Amniotic epithelial cell (primary cell): ENCODE measurements at places on chromosomes 7 and 10.
A peak's percentile ranks its signal among the peaks of the same experiment; 100 is the strongest.

- DNase-seq, result no peak
Measured at GRCh38 chr10:86355571-86356038, 11.0 kb downstream of the GRID1 start.

GRCh38 chr10:60155943-60156683, 233.6 kb downstream of the ANK3 start:
- no peak for DNase-seq

- DNase-seq, result peak; percentile 17
Measured at GRCh38 chr10:44068716-44069482, 316.0 kb downstream of the CXCL12 start.

GRCh38 chr10:90289037-90289436, 568.8 kb downstream of the HTR7 start:
- DNase-seq, result no peak

DNA sequence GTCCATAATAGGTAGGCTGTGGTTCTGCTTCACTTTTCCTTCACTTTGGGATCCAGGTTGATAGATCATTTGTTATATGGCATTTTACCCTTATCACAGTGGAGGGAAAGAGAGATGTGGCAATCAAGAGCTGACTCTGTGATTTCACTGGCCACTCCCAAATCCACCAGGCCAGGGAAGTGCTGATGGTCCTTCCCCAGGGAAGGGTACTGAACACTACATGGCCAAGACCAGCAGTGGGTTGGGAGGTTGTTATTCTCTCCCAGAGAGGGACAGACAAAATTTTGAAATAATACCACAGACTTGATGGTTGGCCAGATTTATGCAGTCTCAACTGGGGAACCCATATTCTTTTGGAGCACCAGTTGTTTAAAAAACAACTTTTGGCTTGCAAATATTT, 102.5 kb downstream of the SND1 start:
- peak; percentile 13 for DNase-seq

DNA sequence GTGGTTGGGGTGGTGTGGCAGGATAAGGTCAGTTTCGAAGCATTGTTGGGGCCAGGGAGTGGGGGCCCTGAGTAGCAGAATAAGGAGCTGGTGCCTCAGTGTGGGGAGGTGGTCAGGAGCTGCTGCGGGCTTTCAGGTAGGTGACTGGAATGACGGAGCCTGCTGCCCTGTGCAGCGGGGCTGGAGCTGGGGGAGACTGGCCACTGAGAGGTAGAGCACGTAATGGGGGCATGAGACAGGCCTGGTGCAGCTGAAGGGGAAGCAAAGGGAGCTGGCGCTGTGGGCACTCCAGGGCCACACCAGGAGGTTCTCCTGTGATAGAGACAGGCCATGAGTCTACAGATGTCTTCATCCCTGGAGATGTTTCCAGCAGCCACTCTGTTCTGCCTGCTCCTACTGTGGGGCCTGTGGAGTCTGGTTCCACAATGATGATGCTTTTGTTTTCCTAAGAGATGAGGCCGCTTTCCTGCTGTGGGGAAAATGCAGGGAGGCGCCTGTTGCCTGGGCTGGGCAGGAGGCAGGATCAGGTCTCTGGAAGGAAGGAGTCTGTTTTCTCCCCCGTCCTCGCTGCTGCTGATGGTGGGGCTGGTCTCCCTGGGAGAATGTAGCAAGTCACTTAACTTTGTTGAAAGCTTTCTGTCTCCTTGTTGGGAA, 31.1 kb downstream of the NUB1 start:
- no peak for DNase-seq

GRCh38 chr7:33816106-33816505, 89.2 kb upstream of the BMPER start:
- DNase-seq, result no peak

GRCh38 chr10:86392723-86393094, 26.1 kb upstream of the GRID1 start:
- DNase-seq, result no peak

- DNase-seq, result no peak
Measured at GRCh38 chr7:157410831-157411556, 74.2 kb downstream of the DNAJB6 start.

GRCh38 chr10:32943395-32943794, 14.6 kb downstream of the ITGB1 start:
- no peak for DNase-seq

GRCh38 chr7:34059136-34059828, 153.9 kb downstream of the BMPER start:
- DNase-seq, result no peak

DNA sequence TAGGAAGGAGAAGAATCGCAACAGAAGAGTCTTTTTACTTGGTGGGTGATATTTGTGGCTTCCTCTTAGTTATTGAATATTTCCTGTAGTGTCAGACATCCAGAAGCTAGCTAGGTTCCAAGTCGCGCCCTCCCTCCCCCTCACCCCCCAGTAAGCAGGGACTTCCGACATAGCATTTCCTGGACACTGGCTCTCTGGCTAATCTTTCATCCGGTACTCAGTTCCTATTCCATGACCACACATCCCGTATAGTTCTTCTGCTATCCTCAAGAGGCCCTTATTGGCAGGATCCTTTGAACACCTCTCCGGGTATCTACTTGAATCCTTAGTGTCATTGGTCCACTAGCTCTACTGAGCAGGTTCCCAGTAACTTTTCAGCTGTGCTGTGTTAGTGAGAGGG, 167.8 kb downstream of the HDAC9 start:
- no peak for DNase-seq

DNA sequence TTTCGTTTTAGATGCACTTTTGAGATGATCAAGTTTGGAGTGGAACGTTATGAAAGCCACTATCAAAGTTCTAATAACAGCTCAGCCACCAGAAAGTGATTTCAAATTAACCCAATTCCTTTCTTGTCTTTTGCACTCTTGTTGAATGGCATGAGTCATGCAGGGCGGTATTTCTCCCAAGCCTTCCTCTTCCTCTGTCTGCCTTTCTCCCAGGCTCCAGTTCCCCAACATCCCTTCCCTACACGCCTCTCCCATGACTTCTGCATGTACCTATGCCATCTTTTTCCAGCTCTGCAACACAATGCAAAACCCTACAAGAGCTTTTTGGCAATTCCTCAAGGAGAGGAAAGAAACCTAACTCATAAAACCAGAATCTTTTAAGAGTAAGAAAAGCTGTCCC, 21.8 kb upstream of the NPS start:
- DNase-seq, result no peak

GRCh38 chr7:82945056-82945455, 217.6 kb downstream of the PCLO start:
- no peak for DNase-seq

GRCh38 chr10:118732245-118733165, 22.3 kb downstream of the CACUL1 start:
- no peak for DNase-seq

DNA sequence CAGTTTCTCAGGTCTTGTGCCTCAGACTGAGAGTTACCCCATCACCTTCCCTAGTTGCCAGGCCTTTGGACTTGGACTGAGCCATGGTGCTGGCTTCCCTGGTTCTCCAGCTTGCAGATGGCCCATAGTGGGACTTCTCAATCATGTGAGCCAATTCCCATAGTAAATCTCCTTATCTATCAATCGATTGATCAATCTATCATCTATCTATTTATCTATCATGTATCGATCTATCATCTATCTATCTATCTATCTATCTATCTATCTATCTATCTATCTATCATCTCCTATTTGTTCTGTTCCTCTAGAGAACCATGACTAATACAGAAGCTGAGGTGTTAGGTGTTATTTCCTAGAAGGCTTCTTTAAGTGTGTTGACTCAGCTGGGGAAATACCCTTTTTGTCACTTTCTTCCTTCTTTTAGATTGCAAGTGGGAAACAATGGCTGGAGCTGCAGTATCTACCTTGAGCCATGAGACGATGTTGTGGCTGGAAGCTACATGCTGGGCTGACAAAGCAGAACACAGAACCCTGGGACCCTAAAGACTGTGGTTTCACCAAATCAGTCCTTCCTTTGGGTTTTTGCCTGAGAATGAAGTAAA, 234.7 kb upstream of the GLI3 start:
- DNase-seq, result peak; percentile 23

- no peak for DNase-seq
Measured at GRCh38 chr10:58439632-58440364, 54.6 kb downstream of the TFAM start.

DNA sequence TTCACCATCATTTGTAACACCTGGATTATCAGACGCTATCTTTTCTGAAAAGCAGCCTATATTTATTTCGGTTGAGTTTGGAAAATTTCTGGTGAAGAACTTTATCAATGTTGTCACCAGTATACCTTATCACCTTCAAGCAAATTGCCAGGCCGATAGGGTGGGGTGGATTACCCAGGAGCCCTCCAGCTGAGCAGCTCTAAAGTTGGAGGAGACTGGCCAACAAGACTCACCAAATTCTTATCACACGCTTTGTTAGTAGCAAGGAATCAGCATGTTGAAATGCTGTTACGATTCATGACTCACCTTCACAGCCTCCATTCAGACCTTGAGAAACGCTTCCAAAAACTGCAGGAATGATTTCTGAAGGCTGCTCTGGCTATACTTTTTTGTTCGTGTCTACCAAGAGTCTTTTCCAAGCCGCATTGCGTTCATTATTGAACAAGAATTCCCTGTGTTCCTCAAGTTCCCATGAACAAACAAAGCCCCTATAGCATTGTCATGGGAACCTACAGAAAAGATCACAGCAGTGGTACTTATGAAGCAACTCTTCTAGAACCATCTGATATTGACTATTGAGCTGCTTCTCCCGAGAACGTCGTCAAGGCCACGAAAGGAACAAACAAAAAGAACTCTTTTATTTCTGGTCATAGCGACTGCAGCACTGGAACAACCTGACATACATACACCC, 291.4 kb downstream of the SFMBT2 start:
- peak; percentile 22 for DNase-seq

- peak; percentile 32 for DNase-seq
Measured at GRCh38 chr10:122127943-122128342, 139.0 kb downstream of the TACC2 start.

GRCh38 chr10:123148414-123149161, 652 bp downstream of the HMX2 start:
- DNase-seq, result no peak

DNA sequence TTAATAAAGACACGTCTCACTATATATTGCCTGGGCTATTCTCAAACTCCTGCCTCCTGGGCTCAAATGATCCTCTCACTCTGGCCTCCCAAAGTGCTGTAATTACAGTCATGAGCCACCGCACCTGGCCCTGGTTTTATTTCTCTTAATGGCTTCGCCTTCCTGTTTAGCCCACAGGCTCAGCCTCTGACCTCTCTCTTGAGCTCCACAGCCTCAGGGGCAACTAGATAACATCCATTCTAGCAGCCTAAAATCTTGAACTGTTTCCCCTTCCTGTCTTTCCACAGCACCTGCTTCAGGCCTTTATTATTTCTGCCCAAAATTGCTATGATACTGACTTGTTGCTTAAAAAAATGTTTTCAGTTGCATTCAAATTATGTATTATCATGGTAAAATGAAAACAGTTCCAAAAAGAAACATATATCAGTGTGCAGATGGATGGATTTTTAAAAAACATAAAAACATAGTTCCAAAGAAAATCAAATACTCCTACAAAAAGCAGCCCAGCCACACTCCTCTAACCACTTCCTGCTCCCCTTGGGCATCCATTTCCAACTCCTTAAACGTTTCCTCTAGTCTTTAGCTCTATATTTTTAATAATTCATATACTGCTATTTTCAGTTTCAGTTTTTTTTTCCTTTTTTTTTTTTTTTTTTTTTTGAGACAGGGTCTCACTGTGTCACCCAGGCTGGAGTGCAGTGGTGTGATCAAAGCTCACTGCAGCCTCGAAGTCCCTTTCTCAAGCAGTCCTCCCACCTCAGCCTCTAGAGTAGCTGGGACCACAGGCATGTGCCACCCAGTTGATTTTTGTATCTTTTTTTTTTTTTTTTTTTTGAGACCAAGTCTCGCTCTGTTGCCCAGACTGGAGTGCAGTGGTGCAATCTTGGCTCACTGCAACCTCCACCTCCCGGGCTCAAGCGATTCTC, 5.1 kb upstream of the BAZ1B start:
- DNase-seq, result no peak

GRCh38 chr10:47121336-47121735, 178.7 kb upstream of the GDF10 start:
- DNase-seq, result peak; percentile 23

DNA sequence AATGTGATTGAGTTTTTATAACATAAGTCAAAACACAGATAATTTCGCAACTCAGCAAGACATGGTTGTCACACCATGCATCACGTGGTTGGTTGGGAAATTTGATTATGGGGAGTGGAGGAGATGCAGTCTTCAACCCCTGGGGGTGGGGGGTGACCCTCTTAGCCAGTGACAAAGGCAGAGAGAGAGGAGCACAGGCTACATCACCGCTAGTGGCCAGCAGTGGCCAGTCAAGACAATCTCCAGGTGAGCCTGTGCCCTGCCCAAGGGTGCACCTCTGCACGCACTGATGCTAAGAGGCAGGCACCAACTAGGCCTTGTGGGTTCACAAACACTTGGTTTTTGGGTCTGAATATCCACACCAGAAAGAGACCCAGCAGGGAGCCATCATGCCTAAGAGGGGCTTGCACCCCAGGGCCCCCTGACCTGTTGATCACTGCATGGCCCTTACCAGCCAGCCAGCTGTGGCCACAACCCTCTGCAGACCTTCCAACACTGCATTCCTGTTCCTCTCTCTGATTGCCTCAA, 244.4 kb downstream of the FANK1 start:
- DNase-seq, result no peak
